ENCODE measurements at places on chromosomes 6 and 20.

- no peak for DNase-seq
These were observed 23.7 kb downstream of the MLIP start for GRCh38 chr6:54134935-54135334.

- DNase-seq = no peak
These were observed 2.6 kb downstream of the ZNF165 start for GRCh38 chr6:28082939-28083338.

GRCh38 chr6:152272486-152272885 lies 364.7 kb downstream of the SYNE1 start:
- DNase-seq = no peak

- DNase-seq = no peak
These were observed 15.2 kb downstream of the RSPH4A start for GRCh38 chr6:116631379-116631990.

- DNase-seq = no peak
These were observed 3.1 kb downstream of the STK4 start for GRCh38 chr20:44969300-44969894.

DNA sequence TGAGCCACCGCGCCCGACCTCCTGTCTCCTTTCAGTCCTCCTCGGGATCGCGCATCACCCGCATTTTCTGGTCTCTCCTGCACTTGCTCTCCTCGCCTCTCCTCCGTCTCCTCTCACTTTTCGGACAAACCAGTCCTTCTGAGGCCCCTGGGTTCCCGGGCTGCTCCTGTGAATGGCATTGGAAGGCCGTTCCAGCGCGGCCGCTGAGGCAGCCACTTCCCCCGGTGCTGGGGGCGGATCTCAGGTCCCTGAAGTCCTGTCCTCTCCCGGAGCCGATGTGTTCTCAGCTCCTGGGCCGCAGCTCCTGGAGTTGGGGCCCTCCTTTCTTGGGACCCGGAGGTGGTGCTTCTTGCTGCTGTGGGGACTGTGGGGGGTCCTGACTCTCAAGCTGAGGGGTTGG lies 803 bp downstream of the MICB start:
- no peak for DNase-seq

DNA sequence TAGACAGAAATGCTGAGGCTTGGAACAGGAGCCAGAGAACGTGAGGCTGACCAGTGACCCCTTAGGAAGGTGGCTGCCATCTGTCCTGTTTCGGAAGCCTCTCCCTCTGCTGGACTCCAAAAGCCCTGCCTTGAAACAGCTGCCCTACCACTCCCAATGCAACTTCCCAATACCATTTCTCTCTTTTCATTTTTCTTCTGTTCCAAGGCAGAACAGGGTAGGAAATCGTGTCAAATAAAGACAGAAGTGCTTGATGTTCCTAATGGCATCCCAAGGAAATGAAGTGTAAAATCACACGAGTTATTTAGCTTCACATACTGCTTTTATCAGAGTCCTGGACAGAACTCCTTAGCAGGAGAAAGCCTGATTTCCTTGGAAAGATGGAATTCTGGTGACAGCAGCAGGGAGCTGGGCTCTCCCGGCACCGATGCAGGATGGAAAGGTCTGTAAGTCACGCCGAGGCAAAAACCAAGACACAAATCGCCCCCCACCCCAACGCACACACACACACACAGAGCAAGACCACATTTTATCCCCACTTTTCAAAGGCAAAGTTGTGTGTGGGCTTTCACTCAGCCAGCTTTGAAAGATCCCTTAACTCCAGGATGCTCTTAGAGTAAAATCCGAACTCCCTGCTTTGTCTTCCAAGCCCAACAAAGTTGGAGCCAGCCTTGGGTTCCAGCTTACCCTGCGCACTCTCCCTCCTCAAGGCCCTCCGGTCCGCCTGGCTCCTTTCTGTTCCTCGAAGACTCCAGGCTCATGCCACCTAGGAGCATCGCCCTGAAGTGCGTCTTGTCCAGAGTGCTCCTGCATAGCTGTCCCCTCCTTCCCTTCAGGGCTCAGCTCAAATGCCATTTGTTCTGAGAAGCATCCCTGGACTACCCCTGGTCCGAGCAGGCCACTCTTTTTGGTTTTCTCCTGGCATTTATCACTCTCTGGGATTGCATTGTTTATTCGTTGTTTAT lies 11.6 kb upstream of the STX16 start:
- DNase-seq = no peak

DNA sequence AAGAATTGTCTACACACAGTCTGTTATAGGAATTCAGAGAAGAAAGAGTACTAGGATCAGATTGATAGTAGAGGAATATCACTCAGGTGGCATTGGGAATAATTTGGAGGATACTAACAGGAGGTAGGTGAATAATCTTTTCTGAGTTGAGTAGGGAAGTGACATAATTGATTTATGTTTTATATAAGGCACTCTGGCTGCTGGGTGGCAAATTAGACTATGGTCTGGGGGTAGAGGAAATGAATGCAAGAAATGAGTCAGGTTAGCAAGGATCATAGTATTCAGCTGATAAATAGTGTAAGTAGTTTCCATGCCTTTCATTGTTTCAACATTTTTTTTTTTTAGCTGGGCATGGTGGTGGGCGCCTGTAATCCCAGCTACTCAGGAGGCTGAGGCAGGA lies 113.3 kb downstream of the CDKAL1 start:
- DNase-seq = no peak

DNA sequence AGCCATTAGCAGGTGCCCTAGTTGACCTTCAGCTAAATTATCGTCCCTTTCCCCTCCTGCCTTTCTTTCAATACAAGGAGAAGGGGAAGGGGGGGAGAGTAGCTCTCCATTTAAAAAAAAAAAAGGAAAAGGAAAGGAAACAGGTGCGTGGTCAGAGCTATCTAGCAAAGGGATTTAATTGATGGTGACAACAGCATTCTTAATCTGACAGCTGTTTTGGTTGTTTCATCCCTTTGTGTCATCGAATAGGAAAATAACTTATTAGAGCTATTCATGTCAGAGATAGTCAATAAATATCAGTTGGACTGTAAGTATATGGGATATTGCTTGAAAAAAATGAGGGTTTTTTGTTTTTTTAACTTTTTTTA lies 195.2 kb upstream of the SASH1 start:
- no peak for DNase-seq

DNA sequence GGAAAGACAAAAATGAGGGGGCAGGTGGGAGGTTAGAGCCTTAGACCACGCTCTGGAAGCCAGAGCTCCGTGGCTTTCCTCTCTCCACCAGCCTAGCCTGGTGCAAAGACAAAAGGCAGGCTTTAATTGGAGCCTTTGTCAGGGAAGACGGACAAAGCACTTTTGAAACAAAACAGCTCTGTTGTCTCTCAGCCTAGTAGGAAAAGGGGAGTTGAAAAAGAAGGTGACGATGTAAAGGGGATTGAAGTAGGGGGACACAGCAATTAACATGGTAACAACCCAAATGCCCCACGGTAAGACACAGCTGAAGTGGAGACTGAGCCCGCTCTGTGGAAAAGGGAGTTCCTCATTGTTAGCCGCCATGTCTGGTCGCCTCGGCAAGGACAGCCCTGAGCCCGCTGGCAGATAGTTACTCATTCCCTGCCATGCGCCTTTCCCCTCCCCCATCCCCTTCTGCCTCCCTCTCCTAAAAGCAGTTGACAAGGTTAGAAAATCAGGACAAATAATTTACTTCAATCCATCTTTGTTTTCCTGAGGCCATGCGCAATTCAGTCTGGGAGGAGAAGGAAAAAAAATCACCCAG lies 93.0 kb downstream of the TCP11 start:
- DNase-seq = peak; percentile 77

DNA sequence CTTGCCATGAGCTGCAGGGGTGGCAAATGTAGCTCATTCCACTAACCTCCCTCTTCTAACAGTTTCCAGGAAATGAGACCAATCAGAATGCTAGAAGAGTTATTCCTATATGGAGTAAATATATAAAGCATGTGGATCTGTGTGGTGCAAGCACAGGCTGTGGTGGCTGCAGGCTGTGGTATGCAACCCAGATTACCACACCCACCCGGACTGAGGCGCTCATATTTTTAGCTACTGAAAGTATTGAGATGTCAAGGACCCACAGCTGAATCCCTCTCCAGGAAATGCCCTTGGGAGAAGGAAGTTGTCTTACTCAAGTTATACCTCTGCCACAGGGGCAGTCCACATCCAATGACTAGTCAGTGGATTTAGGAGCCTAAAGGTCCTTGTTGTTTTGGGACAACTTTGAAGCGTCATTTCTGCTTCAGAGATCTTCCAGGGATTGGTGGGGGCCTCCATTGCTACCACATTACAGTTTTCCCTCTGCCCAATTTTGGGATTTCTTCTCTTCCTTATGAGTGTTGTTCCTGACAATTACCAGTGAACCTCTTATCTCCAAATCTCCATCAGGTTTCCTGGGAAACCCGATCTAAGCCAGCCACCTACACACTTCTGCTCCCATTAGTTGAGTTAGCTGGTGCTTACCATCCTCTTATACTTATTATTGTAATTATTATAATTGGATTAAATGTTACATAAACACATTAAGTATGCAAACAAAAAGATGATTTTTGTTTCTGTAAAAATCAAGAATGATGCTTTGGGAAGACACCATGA lies 12.1 kb upstream of the REPS1 start:
- no peak for DNase-seq

- no peak for DNase-seq
These were observed 13.2 kb upstream of the FRK start for GRCh38 chr6:116073765-116074440.

- no peak for DNase-seq
These were observed 1.5 kb upstream of the IPCEF1 start for GRCh38 chr6:154358019-154358545.

DNA sequence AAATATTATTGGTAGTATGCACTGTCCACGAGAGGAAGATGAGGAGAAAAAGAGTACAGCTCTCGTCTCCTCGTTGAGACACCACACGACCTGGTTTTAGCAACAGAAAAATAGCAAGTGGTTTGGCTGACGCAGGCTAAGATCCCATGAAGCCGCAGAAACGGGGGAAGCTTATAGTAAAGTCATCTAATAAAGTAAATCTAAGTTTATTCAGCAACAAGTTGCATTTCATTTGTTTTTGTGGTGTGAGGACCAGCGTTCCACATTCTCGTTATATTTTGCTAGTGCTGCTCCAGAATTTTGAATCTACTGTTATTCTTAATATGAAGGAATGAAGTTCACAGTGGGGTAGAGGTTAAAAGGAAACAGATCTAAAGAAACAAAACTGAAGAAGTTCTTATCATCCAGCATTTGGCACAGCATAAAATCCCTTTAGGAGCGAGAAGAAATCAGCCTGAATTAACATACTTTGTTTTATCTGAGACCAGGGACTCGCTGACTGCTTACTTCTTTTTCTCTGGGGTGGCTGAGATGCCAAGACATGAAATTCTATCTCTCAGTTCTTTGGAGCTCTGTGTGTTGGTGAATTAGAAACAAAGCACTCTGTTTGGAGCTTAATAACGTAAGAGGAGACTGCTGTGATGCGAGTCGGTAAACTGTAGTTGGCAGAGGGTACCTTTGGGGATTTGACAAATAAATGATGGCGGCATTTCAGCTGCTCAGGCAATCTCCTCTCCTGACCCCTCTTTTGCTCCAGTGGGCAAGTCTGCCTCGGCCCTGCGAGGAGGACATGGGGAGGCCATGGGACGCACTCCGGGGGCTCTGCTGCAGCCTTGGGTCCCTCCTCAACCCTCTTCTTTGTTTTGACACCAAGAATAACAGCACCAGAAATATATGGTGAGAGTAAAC lies 24.9 kb upstream of the IRF4 start:
- no peak for DNase-seq

DNA sequence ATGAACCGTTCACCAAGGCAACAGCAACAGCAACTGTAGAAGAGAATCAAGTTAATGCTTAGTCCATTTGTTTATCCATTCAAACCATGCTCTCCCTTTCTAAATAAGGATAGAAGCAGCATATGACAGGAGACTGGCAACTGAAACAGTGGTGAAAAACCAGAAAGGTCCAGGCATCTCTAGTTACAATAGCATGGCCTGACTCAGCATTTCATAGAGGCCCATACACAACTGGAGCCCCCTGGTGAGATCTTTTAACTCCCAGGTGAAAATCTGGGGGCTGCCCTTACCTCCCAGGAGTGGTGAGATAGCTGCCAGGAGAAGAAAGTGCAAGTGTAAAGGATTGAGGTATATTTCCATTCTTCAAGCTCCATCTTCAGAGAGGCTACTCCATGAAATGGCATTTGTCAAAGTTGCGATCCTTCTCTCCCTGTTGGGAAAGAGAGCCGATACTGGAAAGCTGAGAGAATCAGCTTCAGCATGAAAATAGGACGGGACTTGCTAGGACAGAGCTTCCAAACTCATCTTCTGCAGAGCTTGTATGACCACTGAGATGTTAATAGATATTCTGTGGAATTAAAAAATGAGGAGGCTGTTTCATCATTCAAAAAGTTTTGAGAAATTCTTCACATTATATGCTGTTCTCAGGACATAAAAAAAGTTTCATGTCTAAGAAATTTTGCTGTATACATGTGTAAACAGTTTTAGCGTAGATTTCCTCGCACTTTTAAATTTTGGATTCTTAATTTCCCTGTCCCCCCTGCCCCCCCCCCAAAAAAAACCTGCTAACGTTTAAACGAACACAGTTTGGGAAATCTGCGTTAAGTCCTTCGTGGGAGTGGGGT lies 10.9 kb upstream of the SLC2A12 start:
- DNase-seq = no peak

DNA sequence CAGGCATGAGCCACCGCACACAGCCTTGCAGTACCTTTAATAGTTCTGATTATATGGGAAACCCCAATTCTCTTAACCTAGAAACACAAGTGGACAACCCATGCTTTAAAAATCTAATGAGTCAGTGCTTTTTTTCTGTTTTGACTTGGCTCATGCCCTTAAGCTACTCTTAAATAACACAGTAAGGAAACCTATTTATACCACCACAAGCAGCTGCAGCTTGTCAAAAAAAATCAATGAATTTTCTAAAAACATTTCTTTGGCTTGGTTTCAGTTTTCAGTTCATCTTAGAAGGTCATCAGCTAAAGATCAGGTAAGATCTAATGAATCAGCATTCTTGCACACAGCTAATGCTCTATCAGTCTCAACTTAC lies 124.1 kb upstream of the DST start:
- DNase-seq = no peak

GRCh38 chr6:43887340-43887858 lies 117.4 kb downstream of the VEGFA start:
- DNase-seq = no peak

GRCh38 chr6:37783856-37784584 lies 35.5 kb upstream of the ZFAND3 start:
- DNase-seq = no peak

- no peak for DNase-seq
These were observed 2.6 kb upstream of the SLC22A7 start for GRCh38 chr6:43295456-43295855.

DNA sequence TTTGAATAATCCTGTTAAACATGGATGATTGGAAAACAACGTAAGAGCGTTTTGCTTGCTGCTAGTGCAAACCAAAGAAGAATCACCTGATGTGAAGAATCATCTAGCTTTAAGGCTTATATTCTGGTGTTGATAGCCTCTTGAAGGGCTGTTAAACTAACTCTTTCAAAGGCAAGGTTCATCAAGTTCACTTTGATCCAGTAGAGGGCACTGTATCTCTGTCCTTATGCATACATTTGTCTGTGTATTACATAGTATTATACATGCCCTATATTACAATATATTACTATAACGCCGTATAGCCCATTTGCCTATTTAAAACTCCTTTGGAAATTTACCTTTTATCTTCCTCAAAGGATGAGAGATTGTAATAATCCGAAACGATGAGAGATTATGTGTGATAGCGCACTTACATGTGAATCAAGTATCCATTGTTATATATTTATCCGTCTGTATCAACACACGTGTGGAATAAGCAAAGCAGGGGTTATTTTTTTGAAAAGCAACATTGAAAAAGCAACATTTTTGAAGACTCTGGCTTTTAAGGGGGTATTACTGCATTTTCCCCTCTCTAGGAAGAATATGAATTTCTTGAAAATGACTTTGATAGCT lies 50.8 kb upstream of the NRN1 start:
- DNase-seq = no peak

Data from hippocampal formation (tissue), 2 donors.